ENCODE measurements at places on chromosomes 16 and 17. TPM values are rescaled to one million over a fixed set of nuclear protein-coding genes. Genes with fewer than 3 reads are reported as not detected.
A peak's percentile ranks its signal among the peaks of the same experiment; 100 is the strongest.

DNA sequence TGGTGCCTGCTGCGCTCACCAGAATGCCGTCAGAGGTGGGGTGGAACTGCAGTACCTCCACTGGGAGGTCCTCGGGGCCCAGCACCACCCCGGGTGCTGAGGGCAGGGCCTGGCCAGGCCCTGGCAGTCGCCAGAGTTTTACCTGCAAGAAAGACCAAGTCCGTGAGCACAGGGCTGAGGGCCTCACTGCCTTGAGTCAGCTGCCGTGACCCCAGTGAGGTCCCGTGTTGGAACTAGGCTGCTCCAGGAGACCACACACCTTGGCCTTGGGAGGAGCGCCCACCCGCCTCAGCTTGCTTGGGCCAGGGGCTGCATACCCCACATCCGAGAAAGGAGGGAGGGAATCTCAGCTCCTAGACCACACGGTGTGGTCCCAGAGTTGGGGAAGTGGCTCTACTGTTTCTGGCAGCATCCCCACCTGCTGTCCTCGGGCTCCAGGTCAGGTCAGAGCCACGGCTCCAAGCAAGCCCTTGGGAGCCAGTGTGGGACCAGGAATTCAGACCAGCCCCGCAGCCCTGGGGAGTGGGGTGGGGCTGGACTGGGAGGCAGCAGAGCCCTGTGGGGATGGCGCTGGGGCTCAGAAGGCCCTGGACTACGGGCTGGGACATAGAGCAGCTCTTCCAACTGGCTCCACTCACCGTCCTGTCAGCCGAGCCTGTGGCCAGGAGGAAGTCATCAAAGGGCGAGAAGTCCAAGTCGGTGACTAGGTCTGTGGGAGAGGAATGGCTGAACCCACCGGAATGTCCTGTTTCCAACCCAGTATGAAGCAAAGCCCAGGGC is 8.7 kb downstream of the CORO7 start:
- no peak for DNase-seq

DNA sequence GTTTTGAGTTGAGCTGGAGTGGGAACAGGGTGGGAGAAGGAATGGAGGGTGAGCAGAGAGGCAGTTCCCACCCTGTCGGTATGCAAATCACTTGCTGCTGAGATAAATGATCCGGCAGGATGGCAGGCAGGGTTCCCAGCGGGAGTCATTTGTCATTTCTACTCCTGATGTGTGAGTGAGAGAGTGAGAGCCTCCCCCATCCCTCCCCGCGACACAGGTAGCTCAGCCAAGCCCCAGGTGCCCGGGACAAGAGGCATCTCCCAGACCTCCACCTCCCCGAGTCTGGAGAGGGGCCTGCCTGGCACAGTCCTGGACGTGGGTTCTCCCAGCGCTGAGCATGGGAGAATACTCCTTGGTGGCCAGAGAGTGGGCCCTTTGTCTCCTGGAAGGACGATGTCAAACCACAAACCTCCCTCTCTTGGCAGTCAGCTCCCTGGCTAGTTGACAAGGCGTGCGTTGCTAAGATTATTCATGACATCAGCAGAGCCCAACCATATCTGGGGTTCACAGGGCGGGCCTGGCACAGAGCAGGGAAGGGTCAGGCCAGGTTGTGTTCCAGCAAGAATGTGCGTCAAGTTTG is 33.7 kb upstream of the TNRC6C start:
- DNase-seq: no peak

DNA sequence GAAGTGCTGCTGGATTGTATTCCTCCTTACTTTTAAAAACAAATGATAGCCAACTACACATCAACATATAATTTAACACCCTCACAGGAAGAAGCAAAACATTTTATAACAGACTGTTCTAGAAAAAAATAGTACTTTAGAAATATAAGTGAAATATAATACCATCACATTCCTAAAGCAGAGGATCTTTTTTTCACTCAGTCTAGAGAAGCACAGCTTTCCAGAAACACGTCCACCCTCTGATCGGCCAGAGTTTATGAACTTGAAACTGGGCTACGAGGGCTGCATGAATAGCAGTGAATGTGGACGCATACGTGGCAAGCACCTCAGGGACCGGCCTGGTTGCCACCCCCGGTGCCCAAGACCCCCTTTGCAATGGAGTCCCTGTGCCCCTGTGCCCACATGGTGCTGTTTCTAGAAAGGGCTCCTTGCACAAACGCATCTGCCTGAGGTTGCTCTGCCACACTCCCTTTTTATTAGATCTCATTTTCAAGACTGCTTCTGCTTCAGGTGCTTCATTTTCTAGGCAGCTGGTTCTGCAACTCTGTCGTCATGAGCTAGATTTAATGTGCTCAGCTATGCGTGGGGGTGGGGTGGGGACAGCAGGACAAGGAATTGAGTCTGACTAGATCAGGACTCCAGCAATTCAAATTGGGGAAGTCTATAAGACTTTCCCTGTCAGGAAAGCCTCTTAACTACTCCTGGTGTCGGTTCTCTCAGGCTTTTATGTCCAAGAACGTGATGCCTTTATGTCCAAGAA is 29.1 kb upstream of the ERN1 start:
- DNase-seq: no peak

DNA sequence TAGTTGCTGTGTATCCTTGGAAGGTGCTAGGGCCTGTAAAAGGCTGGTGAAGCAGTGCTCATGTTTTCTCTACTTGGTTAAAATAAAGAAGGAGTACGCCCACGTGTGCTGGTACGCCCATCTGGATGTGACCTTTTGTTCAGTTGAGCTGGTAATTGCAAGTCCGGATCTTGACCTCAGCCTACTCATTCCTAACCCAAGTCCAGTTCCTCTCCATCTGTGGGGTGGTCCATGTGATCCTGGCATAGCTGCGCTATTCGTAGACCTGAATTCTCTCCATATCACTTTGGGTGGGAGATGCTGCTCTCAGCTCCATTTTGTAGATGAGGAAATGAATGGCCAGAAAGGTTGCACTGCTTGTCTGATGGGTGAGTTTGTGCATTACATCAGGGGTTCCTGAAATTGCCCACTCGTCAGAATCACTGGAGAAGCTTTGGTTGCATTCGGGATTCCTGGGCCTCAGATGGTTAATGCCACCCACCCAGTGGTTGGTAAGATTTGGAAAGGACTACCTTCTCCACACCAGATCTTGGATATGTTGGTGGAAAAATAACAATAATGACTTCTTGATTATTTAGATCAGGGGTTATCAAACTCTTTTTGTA is 328.8 kb downstream of the CPPED1 start:
- no peak for DNase-seq

GRCh38 chr16:84013787-84014569 is 28.6 kb downstream of the SLC38A8 start:
- peak; percentile 96 for DNase-seq

DNA sequence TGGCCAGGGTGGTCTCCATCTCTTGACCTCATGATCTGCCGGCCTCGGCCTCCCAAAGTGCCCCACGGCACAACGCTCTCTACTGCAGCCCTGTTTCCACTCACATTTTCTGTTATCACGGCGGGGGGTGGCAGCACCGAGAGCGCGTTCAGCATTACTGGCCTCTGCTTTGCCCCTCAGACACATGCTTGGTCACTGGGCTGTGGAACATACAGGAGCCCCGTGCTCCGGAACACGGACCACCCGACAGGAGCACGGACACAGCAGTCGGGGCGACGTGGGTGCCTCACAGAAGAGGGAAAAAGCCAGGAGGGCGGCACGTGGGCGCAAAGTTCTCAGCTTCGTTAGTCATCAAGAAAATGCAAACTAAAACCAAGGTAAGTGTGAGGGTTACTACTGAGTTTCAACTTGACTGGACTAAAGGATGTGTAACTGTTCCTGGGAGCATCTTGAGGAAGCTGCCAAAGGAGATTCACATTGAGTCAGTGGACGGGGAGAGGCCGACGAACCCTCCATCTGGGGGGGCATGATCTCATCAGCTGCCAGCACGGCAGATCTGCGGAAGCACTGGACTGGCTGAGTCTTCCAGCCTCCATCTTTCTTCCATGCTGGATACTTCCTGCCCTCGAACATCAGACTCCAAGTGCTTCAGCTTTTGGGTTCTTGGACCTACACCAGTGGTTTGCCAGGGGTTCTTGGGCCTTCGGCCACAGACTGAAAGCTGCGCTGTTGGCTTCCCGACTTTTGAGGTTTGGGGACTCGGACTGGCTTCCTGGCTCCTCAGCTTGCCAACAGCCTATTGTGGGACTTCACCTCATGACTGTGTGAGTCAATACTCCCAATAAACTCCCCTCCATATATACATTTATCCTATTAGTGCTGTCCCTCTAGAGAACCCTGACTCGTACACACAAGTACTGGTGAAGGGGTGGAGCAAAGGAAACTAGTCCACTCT is 106.8 kb downstream of the ZNF778 start:
- no peak for DNase-seq

DNA sequence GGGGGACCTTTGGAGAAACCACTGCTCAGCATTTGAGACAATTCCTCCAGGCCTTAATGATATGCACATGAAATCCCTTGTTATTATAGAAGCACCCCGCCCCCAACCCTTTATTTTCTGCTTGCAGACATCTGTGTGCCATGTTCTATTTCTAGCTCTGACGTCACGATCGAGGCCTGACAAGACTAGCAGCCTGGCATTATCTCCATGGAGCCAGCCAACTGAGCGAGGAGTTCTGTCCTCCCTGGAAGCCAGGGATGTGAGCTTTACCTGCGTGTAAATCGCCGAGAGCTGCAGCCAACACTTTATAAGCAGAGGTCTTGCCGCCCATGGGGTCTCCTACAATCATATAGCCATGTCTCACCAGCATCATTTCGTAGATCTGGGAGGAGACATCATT is 116.9 kb downstream of the DNAH3 start:
- DNase-seq: no peak

DNA sequence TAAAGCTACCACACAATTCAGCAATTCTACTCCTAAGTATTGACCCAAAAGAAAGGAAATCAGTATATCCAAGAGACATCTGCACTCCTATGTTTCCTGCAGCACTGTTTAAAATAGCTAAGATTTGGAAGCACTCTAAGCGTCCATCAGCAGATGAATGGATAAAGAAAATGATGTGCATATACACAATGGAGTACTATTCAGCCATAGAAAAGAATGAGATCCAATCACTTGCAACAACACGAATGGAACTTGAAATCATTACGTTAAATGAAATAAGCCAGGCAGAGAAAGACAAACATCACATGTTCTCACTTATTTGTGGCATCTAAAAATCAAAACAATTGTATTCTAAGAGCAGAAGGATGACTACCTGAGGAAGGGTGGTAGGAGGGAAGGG is 1.5 kb downstream of the SLFN11 start:
- DNase-seq: no peak

GRCh38 chr17:43024407-43025289 is at the start of gene RND2:
RND2 (plus strand) TSS chr17:43025231; CDS start chr17:43025348, 117 bp downstream.
- peak; percentile 96 for DNase-seq

KRT24 gene
- not detected for polyA plus RNA-seq

TP53TG3B gene
- polyA plus RNA-seq: not detected

CTRB2 gene
- polyA plus RNA-seq: not detected

HSPB9 gene
- polyA plus RNA-seq: not detected

ZSCAN10 gene
- polyA plus RNA-seq: not detected

SLC2A4 gene
- 0.17 TPM for polyA plus RNA-seq

All from A549 (cell line).